GM19239 (cell line): ENCODE measurements at places on chromosomes 3 and 15.

GRCh38 chr3:132822266-132822665 lies 100.1 kb upstream of the NPHP3 start:
- no peak for DNase-seq

DNA sequence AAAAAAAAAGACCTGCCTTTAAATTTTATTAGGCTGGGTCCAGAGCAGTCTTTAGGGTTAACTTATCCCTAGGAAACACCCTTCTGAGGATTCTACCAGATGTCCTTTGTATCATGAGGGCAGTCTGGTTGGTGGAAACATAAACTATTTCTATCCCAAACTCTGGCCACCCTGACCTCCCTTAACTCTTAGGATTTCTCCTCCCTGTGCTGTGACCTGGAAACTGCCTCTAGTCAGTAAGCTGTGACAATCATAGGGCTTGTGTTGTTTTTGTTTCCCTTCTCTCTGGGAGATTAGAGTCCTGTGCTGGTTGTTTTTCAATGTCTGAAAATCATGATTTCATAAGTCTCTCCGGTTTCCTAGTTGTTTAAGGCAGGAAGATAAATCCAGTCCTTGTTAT lies 78.1 kb downstream of the TNFAIP8L3 start:
- no peak for DNase-seq

DNA sequence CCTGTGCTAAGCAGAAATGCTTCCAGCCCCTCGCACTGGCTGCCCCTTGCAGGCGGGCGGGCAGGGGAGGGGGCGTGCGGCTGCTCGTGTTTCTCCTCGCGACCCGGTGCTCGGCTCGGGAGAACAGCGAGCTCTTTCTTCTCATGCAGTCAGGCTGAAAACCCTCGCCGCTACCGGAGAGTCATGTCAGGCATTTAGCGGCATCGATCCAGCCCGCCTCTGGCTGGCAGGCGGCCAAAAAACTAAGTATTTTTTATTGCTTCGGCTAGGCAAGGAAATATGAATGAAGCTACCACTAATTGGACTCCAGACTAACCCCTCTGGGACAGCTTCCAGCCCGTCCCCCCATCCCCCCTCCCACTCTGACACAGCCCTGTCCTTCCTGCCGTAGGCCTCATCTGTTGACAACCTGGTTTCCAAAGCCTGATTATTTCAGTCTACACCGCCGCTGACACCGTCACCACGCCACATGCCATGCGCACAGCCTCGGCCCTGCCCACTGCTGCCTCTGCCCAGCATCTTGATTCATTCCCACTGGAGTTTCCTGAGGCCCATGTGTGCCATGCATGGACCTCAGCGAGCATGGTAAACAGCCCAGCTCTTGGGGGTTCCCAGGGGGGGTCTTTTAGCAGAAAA lies 35.3 kb downstream of the TLE3 start:
- DNase-seq: no peak

DNA sequence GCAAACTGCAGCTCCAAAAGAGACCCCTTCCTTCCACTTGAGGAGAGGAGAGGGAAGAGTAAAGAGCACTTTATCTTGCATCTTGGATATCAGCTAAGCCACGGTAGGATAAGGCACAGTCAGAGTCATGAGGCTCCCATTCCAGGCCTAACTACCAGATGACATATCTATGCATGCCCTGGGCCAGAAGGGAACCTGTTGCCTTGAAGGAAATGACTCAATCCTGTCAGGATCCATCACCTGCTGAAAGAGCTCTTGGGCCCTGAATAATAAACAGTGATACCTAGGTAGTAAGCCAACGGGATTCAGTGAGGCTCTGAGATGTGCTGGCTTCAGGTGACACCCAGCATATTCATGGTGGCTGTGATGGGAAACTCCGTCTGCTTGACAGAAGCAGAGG lies 118.5 kb upstream of the EPHA3 start:
- no peak for DNase-seq

DNA sequence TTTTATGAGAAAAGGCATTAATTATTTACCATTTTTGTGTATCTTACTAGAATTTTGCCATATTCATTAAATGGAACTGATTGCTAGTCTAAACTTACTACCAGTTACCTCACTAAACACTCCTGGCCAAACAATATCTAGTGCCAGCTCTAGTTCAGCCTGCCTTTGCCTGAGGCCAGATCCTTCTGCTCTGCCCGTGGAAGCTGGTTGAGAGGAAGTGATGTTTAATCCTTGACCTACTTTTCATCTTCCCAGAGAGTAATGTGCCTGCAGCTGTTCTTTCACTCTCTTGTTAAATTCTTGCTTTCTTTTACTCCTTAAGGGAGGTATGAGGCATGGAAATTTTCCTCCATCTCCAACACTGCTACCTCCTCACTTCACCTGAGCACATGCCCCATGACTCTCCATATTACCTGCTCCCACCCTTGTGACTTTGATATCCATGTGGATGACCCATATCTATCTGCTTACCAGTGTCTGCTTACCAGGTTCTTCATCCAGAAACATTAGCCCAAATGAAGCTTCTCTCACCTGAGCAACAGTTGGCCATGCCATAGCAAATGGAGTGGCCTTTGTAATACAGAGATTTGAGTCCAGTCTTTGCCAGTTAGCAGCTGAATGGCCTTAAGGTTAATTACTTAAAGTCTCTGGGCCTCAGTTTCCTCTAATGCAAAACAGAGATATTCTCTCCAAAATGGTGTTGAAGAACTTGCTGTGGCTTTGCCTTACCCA lies 53.4 kb downstream of the UBE2E1 start:
- no peak for DNase-seq

GRCh38 chr15:39555885-39556284 lies 25.0 kb upstream of the THBS1 start:
- no peak for DNase-seq

DNA sequence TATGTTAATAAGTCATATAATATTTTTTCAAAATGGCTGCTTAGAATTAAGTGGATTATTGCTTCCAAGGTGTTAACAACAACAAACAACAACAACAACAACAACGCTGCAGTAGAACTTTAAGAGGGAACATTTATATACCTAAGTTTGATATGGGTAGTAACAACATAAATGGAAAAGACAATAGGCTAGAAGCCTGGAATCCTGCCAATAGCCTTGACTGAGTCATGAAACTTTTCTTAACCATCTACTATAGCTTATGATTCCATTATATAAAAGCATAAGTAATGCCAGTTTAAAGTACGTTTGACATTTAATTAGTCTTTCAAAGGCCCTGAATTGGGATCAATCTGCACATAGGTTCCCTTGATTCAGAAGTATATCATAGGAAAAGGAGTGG lies 31.2 kb downstream of the SATB1 start:
- no peak for DNase-seq

- no peak for DNase-seq
Measured at GRCh38 chr15:49627407-49627877, 6.6 kb downstream of the DTWD1 start.

GRCh38 chr3:161690299-161690620 lies 193.7 kb downstream of the OTOL1 start:
- DNase-seq: no peak

DNA sequence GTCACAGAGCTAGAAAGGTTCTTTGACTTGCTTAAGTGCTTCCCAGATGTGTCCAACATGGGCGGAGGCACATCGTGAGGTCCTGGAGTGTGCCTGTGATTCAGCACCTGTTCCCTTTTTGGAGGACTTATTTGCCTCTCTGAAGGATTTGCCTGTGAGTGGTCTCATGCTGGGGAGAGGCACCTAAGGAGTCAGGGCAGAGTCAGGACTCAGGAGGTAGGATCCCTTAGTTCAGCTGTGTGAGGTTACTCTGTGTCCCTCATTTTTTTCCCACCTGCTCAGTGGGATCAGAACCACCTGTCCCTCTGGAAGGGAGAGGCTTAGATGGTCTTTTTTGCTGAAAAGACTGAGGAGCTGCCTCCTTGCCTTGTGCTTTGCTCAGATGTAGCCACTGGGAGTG lies 3.0 kb downstream of the ZNF589 start:
- DNase-seq: no peak
